ENCODE measurements at places on chromosomes 12 and 14.

DNA sequence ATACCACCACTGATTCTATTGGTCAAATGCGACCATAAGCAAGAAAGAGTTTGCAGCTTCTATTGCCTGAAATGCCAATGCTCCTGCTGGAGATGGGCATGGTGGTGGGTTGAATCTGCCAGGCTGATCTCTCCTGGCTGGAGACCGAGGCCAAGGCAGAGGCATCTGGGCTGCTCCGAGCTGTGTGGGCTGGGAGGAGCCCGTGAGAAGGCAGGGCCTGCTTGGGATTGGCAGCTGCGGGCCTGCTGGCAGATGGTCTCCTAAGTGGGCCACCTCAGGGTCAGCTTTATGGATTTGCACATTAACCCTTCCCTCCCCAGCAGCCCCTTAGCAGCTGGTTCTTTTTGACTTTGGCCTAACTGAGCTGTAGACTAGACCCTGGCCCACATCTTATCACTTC is 25.4 kb downstream of the SRRM4 start:
- no peak for DNase-seq

GRCh38 chr12:59736786-59737185 is 141.0 kb downstream of the SLC16A7 start:
- DNase-seq = peak; percentile 70

- peak; percentile 73 for DNase-seq
Observed at GRCh38 chr12:122421187-122421820, 1.2 kb downstream of the CLIP1 start.

DNA sequence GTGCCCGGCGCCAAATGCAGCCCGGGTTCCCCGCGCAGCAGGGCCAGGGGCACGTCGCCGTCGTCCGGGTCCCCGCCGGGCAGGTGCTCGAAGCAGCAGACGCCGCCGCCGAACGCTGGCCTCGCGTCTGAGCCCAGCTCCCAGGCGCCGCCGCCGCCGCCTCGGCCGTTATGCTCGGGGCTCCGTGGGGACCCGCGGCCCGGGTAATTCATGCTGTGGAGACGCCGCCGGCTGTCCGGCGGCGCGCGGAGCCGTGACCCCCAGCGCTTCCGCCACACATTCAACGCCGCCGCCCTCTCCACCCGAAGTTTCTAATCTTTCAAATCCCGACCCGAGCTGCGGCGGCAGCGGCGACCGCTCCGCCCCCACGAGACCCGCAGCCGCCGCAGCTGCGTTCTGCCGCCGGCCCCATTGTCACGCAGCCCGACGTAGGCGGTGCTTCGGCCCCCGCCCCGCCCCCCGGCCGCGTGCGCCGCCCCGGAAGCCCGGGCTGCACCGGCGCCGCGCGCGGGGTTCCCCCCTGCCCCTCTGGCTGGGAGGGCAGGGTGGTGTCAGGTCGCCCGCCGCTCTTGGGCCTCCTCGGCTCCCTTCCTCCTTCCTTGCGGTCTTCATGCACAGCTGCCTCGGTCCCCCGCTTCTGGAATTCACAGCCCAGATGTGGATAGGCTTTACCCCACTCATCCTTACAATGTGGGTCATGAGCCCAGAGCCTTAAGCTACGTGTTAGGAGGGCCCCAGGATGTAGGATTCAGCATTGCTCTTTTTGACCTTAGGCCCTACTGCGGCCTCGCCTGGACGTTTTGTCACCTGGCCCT is at the start of gene DDHD1:
Gene DDHD1 (minus strand): TSS at position 437 of the 815 bp plus-strand sequence. CDS start 225 bp downstream, at position 212.
- peak; percentile 87 for DNase-seq

- no peak for DNase-seq
Observed at GRCh38 chr12:25775968-25776367, 182.5 kb upstream of the RASSF8 start.

GRCh38 chr12:107025671-107026070 is 38.7 kb upstream of the MTERF2 start:
- DNase-seq = no peak

DNA sequence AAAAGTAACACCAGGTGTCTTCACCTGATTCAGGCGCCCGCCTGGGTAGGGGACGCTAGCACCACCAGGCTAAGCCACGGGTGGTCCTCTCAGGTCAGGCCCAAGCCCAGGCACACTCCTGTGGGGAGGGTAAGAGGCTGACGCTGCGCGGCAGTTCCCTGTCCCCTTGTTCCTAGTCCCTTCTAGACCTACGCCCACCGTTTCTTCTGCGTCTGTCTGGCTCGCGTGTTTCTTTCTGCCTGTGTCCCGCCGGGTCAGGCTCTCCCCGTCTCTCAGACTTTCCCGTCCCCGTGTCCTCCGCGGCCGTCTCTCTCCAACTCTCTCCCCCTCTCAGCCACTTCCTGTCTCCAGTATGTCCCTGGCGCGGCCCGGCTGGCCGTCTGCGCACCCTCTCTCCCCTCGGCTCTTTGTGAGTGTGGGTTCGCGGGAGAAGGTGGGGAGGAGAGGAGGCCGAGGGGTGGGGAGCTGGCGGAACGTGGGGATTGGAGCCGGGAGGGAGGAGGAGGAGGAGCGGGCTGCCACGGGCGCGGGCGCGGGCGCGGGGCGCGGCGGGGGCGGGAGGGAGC is 3.1 kb upstream of the TNS2 start:
- DNase-seq = peak; percentile 96

DNA sequence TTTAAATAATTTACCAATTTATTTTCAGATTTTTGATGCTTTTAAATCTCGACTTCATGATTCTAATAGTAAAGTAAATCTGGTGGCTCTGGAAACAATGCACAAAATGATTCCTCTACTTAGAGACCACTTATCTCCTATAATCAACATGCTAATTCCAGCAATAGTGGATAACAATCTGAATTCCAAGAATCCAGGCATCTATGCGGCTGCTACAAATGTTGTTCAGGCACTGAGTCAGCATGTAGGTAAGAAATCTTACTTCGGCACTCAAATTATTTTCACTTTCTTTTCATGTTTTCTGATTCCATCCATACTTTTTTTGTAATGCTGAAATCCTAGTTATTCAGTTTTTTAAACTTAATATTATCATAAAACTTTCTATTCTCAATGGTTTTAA is 15.5 kb upstream of the PRPF39 start:
- DNase-seq = no peak

DNA sequence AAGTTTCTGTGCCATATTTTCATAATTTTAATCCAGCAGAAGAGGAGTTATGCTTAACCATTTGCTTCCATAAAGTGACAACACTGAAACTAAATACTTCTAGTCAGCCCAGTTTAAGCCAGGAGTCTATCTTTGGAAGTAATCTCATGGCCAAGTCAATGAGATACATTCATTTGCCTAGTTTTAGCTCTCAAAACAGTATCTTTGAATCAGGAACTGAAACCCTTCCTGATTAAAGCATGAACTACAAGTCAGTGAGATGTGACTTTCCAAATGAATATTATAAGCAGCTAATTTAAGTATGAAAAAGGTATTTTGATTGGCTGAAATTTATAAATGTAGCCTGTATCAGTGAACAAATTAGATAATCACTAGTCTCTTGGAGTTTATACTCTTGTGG is 491.5 kb downstream of the SLC6A15 start:
- DNase-seq = no peak

DNA sequence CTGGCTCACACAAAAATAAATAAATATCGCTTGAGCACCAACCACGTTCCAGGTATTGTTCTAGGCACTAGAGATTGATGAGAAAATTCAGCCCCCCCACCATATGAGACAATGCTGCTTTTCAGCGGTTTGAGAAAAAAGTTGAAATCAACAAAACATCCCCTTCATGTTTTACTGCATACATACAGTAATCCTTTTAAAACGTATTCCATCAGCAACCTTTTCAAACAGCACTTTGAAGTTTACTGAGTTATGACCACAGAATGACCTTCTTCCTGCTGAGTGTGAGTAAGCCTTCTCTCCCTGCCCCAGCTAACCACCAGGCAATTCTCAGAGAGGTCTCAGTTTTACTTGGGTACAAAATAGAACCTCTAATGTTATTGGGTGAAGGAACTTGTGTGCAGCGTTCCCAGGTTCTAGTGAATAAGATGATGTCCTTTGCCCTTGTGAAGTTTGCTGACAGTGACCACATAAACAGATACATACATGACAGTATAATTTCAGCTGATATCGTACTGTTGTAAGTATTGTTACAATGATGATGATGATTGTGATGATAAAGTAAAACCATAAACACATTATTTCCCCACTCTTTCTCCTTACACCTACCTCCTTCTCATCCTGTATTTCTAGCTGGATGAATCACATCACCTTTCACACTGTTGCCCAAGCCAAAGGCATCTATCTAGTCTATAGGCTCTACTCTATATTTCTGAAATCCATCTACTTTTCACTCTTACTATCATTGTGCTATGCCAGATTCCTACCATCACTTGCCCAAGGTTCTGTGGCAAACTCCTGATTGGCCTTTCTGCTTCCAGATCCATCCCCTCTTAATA is 124.4 kb upstream of the KRR1 start:
- DNase-seq = peak; percentile 88

- DNase-seq = no peak
Observed at GRCh38 chr14:94998685-94999084, 158.6 kb downstream of the DICER1 start.

DNA sequence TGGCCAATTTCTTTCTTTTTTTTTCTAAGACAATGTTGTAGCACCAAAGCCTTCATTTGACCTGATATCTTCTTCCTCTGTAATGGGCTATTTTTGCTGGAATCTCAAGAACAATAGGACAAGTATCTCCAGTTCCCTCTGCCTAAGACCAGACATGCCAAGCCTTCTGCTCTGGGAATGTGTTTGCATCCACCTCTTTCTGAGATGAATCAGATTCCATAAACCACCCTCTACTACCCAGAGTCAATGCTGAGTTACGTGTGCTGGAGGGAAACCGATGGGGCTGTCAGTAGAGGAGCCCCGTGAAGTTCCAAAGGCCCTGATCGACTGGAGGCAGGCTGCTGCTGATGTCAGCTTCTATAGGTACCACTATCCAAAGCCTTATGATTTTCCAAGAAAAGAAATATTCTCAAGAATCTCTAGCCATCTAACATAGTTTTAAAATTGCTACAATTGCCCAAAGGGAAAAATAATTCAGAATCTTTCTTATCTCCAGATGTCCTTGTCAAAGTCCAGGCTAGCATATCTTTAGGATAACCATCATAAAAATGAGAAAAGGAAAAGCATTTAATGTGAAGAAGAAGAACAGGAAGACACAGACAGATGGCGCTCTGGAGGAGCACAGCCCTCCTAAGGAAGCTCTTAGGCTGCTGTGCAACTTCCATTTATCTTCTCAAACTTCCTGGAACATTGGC is 101.9 kb downstream of the SLC8A3 start:
- DNase-seq = peak; percentile 48

GRCh38 chr12:58540480-58541299 is 379.6 kb downstream of the LRIG3 start:
- peak; percentile 93 for DNase-seq

- peak; percentile 24 for DNase-seq
Observed at GRCh38 chr12:6538420-6539313, 4.3 kb downstream of the GAPDH start.

DNA sequence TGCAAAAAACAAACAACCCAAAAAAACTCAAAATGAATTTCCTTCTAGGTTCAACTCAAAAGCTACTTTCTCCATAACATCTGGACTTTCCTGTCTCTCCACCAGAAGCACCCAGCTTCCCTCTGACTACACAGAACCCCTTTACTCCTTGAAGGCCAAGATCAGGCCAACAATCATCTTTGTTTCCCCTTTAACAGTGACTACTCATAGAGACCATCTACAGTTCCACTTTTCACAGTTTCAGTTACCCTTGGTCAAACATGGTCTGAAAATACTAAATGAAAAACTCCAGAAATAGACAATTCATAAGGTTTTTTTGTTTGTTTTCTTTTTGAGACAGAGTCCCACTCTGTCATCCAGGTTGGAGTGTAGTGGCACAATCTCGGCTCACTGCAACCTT is 11.8 kb downstream of the GCH1 start:
- DNase-seq = no peak

GRCh38 chr14:50321009-50321660 is 9.0 kb downstream of the DMAC2L start:
- peak; percentile 92 for DNase-seq

DNA sequence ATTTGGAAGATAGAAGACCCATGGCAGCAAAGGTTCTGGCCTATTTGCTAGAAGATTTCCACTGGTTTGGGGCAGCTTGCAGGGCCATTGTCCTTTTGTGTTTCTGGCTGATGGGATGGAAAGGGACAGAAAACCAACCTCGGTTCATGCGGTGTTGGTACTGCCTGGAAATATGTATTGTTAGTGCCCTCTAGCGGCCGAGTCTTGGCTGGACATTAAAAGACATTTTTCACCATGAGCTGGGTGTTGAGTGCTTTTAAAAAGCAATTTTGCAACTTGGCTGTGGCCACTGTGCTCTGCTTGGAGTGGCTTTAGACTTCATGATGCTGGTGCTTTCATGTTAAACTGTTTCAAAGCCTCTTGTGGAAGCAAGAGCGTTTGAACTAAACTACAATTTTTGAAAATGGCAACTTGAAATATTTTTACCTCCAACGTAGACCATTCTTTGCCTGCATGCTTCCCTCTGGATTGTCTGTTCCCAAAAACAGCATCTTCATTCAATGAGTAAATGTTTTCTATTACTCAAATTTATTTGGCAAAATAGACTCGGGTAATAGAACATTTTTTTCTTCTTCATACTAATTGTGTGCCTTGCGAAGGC is 102.7 kb upstream of the TBX5 start:
- peak; percentile 82 for DNase-seq

GRCh38 chr12:52568111-52568510 is 5.5 kb downstream of the KRT74 start:
- DNase-seq = no peak

DNA sequence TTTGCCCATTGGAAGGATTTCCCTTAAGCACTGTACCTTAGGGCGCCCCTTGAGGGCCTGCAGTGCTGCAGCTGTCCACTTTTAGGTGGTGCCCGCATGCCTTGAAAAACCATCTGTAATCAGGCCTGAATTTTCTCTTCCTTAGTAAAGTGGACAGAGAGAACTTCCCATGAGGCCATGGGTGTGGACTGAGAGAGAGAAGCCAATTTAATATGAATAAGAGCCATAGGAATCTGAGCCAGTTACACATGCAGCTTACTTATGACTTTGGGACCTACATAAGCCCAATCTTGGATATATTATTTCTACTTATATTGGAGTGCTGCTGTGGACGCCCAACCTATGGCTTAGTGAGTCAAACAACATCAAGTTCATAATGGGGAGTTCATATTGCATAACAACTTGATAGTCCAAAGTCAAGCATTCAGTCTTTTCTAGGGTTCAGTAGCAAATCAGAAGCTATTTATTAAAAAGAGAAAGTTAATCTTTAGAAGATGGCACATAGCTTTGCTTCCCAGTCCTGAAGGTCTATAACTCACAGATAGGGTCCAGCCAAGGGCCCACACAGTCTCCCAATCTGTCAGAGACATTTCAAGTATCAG is 11.1 kb upstream of the ETV6 start:
- DNase-seq = no peak

GRCh38 chr12:1670358-1671268 is 20.3 kb upstream of the ADIPOR2 start:
- DNase-seq = no peak

DNA sequence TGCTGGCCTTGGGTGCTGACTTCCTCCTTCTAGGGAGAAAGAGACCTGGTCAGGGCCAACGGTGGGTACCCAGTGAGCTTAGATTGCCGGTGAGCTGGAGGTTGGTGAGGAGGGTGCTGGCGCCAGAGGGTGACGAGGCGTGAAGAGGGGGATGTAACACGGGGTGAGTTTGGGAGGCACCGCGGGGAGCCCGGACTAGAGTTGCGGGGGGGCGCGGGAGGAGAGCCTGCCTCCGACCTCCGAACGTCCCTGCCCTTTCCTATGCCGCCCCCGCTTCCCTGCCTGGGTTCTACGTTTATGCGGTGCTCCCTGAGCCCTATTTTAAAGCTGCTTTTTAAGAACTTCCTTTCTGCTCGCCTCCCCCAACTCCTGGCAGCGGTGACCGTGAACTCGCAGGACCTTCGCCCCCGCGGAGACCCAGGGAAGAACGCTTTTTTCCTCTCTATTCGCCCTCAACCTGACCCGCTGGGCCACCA is 18.6 kb downstream of the OR6S1 start:
- DNase-seq = no peak

GRCh38 chr14:20498622-20499021 is 6.7 kb upstream of the RNASE10 start:
- DNase-seq = no peak
